ENCODE measurements at places on chromosomes 12 and 14.

DNA sequence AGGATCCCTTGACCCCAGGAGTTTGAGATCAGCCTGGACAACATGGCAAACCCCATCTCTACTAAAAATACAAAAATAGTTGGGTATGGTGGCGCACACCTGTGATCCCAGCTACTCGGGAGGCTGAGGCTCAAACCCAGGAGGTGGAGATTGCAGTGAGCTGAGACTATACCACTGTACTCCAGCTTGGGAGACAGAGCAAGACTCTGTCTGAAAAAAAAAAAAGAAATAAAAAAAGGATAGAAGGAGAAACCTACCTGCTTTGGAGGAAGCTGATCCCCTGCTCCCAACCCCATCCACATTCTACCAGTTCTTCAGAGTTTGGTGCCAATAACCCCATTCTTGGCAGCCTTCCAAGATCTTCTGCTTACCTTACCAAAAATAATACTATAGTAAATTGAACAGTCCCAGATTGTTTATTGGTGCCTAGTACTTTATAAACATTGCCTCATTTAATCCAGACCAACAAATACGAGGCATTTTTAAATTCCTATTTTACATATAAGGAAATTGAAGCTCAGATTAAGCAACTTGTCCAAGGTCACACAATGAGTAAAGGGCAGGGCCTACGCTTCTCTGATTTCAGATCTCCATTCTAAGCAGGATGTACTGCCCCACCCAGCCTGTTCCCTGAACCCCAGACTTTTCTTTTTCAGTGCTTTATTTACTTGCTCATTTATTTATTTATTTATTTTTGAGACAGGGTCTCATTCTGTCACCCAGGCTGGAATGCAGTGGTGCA, 33.2 kb upstream of the FAM222A start:
- no peak for DNase-seq

DNA sequence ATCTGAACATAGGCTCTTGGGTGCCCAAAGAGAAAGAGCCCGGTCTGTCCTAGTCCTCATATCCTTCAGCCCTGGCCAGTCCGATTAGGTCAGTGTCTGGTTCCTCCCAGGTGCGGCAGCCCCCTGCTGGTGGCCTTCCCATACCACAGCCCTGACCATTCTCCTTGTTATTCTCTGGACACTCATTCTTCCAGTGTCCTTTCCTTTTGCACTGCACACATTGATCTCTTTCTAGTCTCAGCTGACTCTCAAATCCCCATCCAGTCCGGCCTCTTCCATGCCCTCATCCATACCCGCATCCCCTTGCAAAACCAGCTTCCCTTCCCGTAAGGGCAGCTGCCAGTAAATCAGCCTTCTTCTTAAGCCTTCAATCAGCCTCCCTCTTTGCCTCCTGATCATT, 1316.3 kb downstream of the TMEM121 start:
- DNase-seq, result no peak

- DNase-seq, result no peak
Observed at GRCh38 chr12:69648476-69648875, 37.8 kb upstream of the LRRC10 start.

DNA sequence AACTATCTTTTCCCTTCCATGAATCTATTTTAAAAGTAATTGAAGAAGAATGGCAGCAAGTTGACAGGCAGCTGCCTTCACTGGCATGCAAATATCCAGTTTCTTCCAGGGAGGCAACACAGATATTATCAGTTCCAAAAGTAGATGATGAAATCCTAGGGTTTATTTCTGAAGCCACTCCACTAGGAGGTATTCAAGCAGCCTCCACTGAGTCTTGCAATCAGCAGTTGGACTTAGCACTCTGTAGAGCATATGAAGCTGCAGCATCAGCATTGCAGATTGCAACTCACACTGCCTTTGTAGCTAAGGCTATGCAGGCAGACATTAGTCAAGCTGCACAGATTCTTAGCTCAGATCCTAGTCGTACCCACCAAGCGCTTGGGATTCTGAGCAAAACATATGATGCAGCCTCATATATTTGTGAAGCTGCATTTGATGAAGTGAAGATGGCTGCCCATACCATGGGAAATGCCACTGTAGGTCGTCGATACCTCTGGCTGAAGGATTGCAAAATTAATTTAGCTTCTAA, 18.4 kb downstream of the TMPO start:
- DNase-seq, result no peak

DNA sequence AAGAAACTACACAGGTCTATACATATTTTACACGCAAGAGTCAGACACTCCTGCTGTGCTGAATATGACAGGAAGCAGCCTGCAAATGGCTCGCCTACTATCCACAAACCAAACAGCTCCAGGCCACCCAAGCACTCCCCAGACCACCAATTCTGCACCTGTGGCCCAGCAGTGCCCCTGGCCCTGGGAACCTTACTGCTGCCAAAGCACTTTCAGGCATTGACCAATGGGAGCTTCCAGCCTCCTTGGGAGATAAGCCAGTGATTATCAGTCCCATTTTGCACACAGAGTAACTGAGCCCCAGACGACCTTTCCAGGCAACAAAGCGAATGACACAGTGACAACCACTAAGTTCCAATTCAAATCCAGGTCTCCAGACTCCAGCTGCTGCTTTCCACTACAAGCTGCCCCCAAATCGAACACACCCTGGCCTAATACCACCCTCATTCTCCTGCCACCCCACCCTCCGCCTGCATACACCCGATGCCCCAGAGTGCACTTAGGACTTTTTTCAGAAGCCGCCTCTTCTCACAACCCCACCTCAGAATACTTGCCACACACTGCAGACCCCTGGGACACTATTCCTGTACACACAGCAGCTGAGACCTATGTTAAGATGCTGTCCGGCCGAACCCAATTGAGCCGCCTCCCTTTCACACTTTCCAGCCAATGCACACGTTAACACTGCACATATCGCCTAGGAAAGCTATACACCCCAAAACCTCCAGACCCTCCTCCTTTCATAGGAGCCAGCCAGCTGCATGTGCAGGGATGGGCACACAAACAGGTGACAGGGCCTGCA, 126.1 kb upstream of the PRMT8 start:
- no peak for DNase-seq

DNA sequence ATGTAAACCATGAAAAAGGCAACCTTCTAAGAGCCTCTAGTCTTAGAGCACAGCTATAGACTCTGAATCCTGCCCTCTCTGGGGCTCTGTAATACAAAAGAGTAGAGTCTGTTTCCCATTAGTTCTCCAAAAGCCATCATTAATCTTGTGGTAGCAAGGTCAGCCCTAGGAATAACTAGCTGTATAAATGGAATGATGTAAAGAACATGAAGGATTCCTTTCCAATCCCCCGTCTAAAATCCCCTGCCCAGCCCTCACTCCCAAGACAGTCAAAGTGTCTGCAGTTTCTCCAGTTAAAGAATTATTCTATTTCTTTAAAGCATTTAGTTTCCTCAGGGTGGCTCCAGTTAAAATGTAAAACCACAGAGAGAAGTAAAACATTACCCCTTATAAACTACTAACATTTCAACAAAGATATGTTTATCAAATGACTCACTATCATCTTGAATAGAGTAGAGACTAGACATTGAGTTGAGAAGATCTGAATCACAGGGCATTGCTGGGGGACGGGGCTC, 104.2 kb downstream of the ST8SIA1 start:
- DNase-seq, result no peak

DNA sequence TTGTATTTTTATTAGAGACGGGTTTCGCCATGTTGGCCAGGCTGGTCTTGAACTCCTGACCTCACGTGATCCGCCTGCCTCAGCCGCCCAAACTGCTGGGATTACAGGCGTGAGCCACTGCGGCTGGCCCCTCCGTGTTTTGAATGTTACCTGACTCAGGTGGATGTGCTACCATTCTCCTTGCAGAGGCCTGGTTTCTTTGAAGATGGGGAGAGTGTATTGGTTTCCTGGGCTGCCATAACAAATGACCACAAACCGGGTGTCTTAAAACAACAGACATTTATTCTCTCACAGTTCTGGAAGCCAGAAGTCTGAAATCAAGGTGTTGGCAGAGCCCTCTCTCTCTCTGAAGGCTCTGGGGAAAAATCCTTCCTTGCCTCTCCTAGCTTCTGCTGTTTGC, 98.0 kb downstream of the IRF2BPL start:
- no peak for DNase-seq

- DNase-seq, result no peak
Observed at GRCh38 chr12:74791365-74791764, 253.7 kb downstream of the ATXN7L3B start.

DNA sequence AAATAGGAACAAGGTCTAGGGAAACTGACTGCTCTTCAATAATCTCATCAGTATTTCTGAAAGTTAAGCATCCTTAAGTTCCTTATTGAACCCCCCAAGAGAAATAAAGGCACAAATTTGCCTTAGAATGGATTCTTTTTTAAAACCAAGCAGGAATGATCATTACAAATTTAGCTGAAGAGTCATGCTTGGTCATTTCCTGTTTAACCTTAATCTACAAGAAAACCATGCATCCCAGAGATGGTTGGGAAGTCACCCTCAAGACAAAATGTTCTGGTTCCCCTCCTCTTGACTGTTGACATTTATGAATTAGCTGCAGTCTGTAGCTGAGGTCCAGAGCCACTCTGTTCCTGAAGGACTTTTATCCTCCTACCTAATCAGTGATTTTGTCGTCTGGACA, 291.8 kb upstream of the G2E3 start:
- no peak for DNase-seq

GRCh38 chr14:45381091-45381490, 128.1 kb upstream of the MIS18BP1 start:
- DNase-seq, result no peak

DNA sequence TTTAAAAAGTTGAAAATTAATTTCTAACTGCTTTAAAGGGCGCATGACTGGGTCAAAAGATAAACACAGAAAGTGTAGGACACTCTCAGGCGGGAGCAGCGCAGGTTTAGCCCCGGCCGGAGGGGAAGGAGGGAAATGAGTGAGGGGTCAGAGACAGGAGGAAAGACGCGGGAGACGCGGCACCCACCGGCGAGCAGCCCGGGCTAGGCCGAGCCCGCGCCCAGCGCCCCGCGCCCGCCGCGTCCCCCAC, 591 bp downstream of the GXYLT1 start:
- no peak for DNase-seq
